ENCODE measurements at places on chromosomes 5 and 9.

DNA sequence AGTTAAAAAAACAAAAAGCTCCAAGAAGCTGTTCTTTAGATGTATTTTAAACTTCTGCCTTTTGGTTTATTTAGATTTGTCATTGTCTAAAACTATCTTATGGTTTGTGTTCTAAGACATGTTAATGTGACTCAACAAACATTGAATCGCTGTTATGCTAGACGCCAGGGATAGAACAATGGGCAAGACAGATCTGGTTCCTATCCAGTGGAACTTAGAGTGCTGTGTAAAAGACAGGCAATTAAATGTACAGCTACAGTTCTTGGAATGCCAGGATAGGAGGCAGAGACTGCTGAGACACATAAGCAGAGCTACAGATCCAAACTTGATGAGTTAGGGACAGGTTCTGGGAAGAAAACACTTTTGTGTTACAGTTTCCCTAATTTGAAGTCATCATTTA, 22.4 kb downstream of the LYRM7 start:
- no peak for DNase-seq

DNA sequence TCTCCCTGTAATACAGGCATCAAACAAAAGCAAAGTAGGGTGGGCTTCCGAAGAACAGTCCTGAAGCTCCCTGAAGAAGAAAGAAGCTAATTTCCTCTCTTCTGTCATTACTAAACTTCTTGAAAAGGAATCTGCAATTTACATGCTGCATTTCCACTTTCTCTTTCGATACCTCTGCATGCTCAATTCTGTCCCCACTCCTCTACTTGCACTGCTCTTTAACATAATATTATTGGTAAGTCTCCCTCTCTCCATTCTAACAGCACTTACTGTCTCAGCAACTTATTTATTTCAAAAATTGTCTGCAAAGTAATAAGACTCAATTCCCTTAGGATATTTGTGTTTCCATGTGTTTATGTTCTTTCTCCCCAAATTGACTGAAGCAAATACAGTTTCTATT, 3.9 kb upstream of the PLPP1 start:
- DNase-seq, result no peak

- no peak for DNase-seq
Observed at GRCh38 chr5:150758203-150758530, 650 bp downstream of the DCTN4 start.

- DNase-seq, result no peak
Observed at GRCh38 chr9:90064248-90064647, 459.4 kb downstream of the GADD45G start.

- DNase-seq, result no peak
Observed at GRCh38 chr9:91643481-91644077, 219.9 kb upstream of the NFIL3 start.

- DNase-seq, result no peak
Observed at GRCh38 chr5:67215519-67216471, 19.2 kb upstream of the CD180 start.

GRCh38 chr9:13354733-13355132, 75.2 kb upstream of the MPDZ start:
- no peak for DNase-seq

- no peak for DNase-seq
Observed at GRCh38 chr5:39107350-39107749, 33.2 kb upstream of the RICTOR start.

GRCh38 chr9:137764981-137765380, 112.6 kb upstream of the CACNA1B start:
- DNase-seq, result no peak

GRCh38 chr5:159910843-159911229, 5.4 kb upstream of the ADRA1B start:
- DNase-seq, result no peak

GRCh38 chr5:180381428-180381827, 28.3 kb upstream of the GFPT2 start:
- no peak for DNase-seq

DNA sequence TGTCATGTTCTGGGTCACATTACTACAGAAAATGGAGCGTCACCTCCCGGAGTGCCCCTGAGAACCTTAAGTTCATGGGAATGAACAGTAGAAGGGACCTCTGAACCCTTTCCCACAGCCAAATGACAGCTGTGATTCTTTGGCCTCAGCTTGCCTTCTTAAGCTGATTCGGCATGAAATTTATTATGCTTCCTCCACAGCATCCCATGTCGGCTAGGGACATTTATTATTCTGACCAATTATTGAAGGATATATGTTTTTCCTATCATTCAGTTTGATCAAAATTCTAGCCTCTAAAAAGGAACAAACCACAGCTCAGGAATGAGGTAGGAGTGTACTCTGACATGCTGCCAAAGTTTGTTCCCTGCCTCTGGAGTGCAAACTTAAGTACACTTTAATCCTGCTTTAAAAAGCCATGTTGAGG, 440.6 kb downstream of the CETN3 start:
- no peak for DNase-seq

GRCh38 chr5:104295991-104296390, 733.4 kb upstream of the NUDT12 start:
- no peak for DNase-seq

- DNase-seq, result peak; percentile 34
Observed at GRCh38 chr5:87400305-87400899, 12.3 kb downstream of the CCNH start.

GRCh38 chr5:98106116-98107031, 667.1 kb upstream of the RGMB start:
- DNase-seq, result no peak

GRCh38 chr5:117675646-117676045, 1101.0 kb upstream of the SEMA6A start:
- no peak for DNase-seq

- DNase-seq, result no peak
Observed at GRCh38 chr9:13428766-13429165, 149.3 kb upstream of the MPDZ start.

- DNase-seq, result no peak
Observed at GRCh38 chr9:113298924-113299770, 4.0 kb downstream of the RNF183 start.

DNA sequence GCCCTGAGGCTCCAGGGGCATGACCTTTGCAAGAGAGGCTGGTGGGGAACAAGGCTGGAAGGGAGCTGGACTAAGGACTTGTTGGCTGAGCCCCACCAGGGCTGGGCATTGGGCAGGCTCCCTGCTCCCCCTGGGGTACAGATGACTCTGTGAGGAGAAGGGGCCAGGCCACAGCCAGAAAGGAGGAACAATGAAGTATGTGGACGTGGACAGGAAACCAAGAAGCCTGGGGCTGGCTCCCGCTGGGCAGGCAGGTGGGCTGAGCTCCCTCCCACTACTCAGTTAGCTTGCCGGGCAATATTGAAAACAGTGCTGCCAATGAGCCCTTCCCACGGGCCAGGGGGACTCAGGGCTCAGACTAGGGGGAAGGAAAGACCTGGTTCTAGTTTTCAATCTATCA, 66.1 kb upstream of the SPTLC1 start:
- no peak for DNase-seq

- DNase-seq, result no peak
Observed at GRCh38 chr5:117880932-117881331, 1107.4 kb downstream of the DTWD2 start.

DNA sequence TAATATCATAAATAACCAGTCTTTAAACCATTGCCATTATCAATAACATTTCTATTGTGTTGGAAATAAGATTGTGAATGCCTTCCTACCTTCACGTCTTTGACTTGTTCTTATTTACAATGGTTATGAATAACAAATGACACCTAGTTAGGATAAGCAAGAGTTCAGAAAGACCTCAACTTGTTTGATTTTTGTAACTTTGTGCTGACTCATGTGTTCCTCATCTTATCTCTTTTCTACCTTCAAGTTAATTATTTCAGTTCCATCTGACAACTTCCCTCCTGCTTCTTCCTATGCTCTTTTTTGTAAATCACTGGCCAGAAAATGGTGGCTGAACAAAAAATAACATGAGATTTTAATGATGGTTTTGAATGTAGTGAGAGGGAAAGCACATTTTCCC, 538.5 kb upstream of the TUSC1 start:
- no peak for DNase-seq

- no peak for DNase-seq
Observed at GRCh38 chr5:178793151-178793550, 62.7 kb upstream of the ZNF354A start.

DNA sequence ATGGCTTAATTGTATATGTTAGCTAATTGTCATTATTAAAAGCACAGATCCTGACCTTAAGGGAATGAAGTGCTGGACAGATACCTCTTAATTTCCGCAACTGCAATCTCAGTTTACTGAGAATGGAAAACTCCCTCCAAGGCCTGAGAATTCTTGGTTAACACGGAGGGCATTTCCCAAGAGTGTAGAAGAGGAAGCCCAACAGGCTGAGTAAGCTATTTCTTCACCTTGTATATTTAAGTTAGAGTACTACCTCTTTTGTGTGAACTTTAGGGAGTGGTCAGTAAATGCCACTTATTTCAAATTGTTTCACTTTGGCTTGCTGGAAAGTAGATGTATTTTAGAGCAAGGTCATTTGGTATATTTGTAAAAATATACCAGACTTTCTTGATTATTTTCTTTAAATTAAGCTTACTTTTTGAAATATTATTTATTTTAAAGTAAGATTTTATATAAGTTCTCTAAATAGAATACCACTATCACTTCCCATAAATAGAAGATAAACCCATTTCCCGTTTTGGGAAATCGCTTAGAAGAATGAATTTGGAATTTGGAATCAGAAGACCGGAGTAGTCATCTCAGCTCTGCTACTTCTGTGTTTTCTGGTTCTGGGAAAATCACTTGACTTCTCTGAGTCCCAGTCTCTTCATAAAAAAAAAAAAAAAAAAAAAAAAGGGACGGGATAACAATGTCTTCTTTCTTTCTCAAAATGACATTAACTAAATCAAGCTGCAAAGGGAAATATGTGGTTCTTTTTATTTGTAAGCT, 26.0 kb upstream of the C9orf72 start:
- no peak for DNase-seq

- no peak for DNase-seq
Observed at GRCh38 chr5:170285181-170285580, 12.4 kb downstream of the LCP2 start.

DNA sequence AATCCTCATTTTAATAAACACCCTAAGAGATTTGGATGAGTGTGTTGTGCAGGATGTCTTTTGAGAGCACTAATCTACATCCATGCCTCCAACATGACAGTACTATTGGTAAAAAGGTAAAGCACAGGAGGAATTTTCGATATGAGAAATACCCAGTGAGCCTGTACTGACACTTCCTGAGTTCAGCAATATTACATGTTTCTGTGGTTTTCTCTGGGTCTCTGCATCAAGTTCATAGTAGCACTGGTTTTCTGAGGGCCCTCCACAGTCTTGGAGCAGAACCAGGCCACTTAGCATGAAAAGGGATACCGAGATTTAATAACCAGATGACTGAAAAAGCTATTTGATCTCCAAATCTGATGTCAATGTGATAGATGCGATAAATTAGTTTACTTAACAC, 524.1 kb downstream of the TMEM38B start:
- no peak for DNase-seq

- DNase-seq, result no peak
Observed at GRCh38 chr5:127515693-127516440, 1.6 kb upstream of the PRRC1 start.

DNA sequence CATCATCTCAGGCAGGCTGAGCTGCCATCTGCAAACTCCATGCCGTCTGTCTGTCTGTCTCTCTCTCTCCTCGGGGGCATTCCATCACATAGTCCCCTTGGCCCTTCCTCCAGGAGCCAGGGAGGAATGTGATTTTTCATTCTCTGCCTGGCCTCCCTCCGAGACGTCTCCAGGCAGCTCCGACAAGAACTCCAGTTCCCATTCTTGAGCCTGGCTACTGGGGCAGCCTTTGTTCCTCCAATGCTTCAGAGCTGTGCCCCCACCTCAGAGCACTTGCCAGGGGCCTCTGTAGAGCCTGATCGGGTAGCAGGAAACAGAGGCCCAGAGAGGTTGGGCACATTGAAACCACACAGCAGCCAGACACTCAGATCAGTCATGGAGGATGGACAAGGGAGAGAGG, 74.0 kb downstream of the COL27A1 start:
- no peak for DNase-seq

DNA sequence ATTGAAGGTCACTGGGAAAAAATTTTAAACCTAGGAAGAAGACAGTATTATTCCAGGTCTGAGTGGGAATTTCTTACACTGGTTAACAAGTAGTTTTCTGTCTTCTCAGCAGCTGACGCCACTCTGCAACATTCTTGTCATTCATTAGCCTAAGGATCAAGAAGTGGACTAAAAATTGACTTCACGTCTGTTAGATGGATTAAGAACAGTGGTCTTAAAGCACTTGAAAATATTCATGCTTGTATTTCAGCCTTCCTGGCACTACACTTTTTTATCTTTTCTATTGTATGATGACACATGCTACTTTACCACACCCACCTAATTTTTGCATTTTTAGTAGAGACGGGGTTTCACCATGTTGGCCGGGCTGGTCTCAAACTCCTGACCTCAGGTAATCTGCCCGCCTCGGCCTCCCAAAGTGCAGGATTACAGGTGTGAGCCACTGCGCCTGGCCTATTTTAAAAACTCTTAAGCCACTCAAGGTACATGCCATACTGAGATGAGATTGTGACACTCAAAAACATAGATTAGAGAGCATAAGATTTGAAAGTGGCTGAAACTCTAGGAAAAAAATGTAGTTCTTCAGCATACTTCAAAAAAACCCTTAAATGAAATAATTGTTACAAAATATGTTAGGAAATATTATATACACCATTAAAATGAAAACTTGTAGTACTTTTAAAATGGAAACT, 8.4 kb downstream of the MATR3 start:
- no peak for DNase-seq

GRCh38 chr5:29697785-29698414, 1495.6 kb upstream of the CDH6 start:
- DNase-seq, result no peak

- no peak for DNase-seq
Observed at GRCh38 chr9:135135929-135136315, 48.5 kb downstream of the OLFM1 start.

DNA sequence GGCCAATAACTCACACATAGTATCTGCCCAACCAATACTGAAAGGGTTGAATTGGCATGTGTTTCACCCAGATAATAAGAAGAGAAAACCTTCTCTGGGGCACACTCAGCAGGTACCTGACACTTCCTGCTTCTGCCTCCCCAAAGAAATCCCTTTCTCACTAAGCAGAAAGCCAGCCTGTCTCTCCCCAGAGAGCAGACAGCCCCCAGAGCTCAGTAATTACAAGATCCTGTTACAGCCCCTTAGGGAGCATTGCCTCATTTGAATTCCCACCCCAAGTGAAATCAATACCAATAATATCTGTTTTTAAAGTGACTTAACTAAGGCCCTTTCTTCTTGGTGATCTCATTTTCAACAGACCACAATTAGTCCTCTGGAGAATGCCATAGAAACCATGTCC, 38.5 kb upstream of the FOXI1 start:
- no peak for DNase-seq

DNA sequence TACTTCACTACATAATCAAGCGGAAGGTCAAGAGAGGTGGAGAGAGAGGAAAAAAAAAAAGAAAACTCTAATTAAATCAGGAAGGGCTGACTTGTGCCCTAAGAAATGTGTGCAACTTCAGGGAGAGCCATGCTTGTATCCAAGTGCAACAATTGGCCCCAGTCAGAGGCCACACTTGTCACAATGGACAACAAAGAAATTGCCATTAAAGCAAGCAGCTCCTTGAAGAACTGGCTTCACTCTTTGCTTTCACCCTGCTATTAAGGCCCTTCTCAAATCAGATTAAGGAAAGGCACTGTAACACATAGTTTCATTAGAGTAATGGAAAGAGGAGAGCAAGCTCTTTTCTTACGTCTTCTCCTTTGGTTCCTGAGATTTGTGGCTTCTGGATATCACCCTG, 480.9 kb upstream of the WWC1 start:
- DNase-seq, result peak; percentile 41

GRCh38 chr9:118148990-118149389, 444.8 kb downstream of the TLR4 start:
- no peak for DNase-seq

Measured in NCI-H2227 treated with DMSO at 0.1 percent for 48 hours (cell line).